ENCODE measurements at places on chromosomes 4 and X.

DNA sequence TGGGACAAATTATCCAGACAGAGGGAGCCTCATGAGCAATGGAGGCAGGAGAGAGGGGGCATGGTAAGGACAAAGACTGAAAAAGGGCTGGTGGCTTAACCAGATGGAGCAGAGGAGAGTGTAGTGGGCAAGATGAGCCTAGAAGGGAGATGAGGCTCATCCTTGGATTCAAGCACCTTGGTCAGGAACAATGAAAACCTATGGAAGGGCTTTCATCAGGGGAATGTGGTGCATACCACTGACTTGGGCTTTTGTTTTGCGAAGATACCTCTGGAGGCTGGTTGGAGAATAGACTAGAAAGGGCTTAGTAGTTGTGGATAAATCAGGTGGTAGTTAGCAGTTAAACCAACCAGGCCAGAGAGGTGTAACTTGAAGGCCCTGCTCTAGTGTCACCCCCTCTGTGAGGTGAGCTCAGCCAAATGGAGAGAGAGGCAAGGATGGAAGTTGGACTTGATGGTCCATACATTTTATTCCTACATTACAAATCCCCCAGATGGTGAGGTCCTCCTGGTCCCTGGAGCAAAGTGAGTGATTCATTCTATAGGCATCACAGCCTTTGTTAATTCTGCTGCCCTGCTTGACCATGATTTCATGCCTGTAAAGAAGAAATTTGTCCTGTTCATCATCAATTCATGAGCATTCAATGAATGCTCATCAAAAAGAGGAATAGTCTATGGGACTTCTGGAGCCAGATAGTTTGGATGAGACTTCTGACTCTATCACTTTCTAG, 264.8 kb upstream of the IGFBP7 start:
- no peak for DNase-seq

DNA sequence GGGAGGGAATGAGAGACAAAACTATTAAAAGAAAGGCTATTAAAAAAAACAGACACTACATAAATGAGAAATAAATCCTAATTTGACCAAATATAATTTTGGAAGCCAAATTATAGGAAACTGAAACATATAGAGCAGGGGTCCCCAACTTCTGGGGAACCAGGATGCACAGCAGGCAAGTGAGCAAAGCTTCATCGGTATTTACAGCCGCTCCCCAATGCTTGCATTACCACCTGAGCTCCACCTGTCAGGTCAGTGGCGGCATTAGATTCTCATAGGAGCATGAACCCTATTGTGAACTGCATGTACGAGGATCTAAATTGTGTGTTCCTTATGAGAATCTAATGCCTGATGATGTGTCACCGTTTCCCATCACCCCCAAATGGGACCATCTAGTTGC, 28.4 kb downstream of the ABCG2 start:
- no peak for DNase-seq

DNA sequence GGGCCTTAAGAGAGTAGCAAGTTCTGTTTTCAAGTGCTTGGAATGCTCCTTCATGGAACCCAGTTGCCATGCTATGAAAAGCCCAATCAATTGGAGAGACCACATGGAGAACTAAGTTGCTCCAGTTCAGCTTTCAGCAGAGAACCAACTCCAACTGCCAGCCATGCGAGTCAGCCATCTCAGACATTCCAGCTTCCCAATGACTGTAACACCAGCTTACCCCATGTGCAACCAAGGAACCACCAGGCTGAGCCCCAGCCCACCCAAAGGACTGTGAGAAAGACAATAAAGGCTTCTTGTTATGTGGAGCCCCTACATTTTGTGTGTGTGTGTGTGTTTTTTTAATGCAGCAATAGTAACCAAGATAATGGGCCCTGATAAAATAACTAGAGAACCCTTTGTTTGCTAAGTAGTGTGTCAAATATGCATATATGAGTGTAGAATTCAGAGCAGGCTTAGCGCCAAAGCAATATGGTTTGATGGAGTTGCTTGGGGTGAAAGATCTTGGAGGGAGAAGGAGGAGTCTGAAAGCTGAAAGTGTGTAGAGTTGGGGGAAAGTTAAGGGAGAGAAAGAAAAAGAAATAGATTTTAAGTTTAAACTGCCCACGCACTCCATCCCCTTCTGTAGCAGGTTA, 35.0 kb upstream of the CCKAR start:
- no peak for DNase-seq

GRCh38 chrX:7059214-7059838, 88.2 kb upstream of the STS start:
- no peak for DNase-seq

DNA sequence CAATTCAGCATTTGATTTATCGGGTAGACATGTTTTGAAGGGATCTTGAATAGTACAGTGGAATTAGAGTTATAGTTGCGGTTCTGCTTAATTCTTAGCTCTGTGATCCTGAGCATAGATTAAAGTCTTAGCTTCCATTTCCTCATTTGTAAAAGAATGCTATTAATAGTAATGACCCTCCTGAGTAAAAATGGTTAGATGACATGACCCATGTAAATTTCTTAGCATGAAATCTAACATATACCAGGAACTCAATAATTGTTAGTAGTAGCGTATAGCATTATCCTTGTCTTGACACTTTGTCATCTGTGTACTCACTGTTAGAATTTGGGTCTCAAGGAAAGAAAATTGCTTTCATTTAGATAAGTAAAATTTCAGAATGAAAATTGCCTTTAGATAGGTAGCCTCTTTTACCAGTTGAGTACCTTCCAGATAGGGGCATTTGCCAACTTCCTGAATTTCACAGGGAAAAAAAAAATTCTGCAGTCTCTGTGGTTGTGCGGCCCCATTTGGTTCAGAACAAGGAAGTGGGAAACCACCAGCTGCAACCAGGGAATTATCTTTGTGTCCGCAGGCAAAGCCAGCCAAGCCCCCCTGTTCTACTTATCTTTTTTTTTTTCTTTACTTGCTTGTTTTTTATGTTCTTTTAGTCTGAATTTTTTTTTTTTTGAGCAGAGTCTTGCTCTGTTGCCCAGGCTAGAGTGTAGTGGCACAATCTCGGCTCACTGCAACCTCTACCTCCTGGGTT, 86.9 kb downstream of the TMEM164 start:
- DNase-seq, result no peak

GRCh38 chr4:168880811-168881595, 129.1 kb downstream of the CBR4 start:
- DNase-seq, result no peak

- DNase-seq, result no peak
Measured at GRCh38 chrX:21816136-21816535, 23.3 kb upstream of the MBTPS2 start.

GRCh38 chr4:111797455-111798163, 347.6 kb upstream of the FAM241A start:
- DNase-seq, result no peak

- DNase-seq, result no peak
Measured at GRCh38 chr4:187940299-187940698, 55.3 kb upstream of the ZFP42 start.

GRCh38 chrX:20397587-20397986, 130.9 kb upstream of the RPS6KA3 start:
- no peak for DNase-seq

- no peak for DNase-seq
Measured at GRCh38 chrX:118615141-118615540, 112.3 kb upstream of the IL13RA1 start.

DNA sequence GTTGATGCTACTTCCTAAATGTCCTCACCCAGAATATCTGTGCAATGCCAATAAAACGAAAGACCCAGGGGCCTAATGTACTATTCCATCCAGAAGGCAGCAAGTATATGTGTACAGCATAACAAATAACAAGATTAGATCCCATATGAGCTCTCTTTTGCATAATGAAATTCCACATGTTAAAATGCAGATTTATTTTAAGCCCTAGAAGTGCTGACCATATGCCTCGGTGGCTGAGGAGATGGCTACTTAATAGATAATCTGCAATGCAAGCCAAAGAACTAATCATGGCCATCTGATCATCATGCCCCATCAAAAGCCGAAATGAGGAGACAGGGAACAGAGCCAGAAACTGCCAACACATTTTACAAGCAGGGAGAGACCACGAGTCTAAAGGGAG, 293.5 kb downstream of the KCNIP4 start:
- DNase-seq, result no peak

GRCh38 chr4:114495471-114495928, 103.1 kb upstream of the UGT8 start:
- no peak for DNase-seq

DNA sequence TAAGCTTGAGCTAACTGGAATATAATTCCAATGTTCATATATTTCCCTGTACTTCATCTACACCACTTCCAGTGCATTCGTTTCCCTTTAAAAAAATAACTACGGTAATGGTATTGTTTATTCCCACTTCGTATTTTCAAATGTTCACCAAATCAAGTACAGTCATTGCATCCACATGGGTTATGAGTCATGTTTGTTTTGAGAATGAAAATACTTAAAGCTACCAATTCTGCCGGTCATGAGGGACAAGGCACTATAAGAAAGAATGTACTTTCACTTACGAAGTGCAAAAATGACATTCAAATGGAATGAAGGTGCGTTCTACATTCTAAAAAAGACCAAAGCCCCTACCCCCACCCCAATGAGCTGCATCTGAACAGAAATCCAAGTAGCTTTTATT, 174.4 kb upstream of the FGF13 start:
- no peak for DNase-seq

- DNase-seq, result no peak
Measured at GRCh38 chrX:12489341-12489740, 301.9 kb upstream of the PRPS2 start.

GRCh38 chrX:50721764-50722521, 92.1 kb downstream of the SHROOM4 start:
- DNase-seq, result no peak

DNA sequence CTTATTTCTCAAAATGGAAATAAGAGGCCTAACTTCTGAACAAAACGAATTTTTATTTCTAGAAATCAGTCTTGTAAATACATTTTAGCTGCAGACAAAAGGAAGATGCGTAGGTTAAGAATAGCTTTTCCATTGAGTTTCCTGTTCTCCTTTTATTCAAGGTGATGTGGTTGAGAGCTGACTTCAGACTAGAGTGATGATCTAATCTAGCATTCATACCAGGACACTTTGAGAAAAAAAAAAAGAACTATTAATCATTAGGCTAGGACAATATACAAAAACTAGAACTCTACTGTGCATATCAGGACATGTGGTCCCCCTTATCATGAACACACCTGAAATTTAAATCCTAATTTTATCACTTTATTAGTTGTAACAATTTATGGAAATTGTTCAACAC, 884.5 kb upstream of the EPHA5 start:
- DNase-seq, result no peak

DNA sequence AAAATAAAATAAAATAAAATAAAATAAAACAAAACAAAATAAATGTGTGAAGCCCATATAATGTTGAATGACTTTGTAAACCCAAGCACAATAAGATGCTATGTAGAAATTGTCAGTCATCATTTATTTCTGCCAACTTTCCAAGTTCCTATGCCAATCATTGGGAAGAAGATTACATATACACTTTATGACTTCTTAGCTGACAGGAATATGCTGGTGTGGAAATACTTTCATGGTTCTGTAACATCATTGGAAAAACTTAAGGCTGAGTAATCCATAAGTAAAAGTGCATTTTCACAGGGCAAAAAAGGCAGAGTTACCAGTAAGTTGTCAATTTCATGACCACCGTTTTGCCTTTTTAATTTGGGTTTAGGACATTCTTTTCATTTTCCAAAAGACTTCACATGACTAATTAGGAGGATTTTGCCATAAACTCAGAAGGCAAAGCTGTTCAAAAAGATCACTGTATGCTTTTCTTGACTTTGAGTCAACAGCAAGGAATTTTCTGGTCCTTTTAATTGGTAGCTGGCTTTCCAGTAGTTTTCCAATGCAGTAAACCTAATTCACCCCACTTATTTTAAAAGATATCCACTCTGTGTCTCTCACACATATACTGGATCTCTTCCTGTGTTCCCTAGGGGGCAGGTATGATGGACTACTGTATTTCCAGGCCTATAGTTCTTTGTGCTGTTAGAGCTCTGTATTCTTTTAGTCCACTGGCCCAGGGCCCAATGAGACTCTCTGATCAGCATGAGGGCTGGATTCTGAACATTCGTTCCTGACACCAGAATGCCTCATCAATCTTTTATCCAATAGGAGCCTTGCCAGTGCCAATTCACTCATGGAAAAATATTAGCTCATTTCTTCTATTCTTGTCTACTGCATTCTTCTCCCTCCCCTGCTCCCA, 26.2 kb upstream of the SCRG1 start:
- no peak for DNase-seq

- DNase-seq, result peak; percentile 39
Measured at GRCh38 chr4:155667222-155667567, 547 bp downstream of the GUCY1A1 start.

DNA sequence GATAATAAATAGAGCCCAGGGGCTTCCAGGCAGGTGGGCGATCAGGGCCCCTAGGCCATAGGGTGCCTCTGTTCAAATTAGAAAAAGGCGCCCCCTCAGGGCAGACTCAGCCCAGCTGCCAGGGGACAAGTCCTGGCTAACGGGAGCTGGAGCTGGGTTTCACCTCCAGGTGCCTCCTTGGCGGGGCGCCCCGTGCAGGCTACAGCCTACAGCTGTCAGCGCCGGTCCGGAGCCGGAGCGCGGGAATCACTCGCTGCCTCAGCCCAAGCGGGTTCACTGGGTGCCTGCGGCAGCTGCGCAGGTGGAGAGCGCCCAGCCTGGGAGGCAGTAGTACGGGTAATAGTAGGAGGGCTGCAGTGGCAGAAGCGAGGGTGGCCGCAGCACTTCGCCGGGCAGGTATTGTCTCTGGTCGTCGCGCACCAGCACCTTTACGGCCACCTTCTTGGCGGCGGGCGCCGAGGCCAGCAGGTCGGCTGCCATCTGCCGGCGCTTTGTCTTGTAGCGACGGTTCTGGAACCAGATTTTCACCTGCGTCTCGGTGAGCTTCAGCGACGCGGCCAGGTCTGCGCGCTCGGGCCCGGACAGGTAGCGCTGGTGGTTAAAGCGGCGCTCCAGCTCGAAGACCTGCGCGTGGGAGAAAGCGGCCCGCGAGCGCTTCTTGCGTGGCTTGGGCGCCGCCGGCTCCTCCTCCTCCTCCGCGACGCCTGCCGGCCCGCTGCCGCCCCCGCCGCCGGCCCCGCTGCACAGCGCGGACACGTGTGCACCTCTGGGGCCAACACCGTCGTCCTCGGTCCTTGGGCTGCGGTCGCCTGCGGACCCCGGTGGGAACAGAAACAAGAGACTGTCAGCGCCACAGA, 2.4 kb downstream of the NKX3-2 start:
- DNase-seq, result no peak

DNA sequence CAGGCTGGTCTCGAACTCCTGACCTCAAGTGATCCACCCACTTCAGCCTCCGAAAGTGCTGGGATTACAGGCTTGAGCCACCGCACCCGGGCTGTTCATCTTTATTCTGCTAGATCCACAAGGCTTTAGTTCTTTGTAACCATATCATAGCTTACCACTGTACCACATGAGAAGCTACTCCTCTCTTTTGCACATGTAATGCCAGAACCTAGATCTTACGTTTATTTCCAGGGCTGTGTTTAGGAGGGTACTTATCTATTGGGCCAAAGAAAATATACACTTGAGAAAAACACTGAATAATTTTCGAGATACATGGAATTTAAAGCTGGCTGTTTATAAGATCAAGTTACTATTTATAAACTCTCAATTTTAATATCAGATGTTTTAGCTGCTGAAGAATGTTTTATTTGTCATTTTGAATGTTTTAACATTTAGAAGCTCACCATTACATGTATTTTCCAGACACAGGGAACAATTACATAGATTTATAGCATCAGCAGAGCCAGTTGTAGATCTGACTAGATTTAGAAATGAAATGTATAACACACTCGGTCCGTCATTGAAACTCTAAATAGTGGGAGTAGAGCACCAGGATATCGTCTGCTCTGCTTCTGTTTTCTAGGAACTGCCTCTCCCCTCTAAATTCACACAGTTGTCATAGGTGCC, 155.3 kb upstream of the HAND2 start:
- DNase-seq, result no peak
